Posterior vena cava (tissue), 2 donors: ENCODE measurements at places on chromosomes 2 and 18. TPM values are rescaled to one million over a fixed set of nuclear protein-coding genes. Genes with fewer than 3 reads are reported as not detected.

The SLC66A3 gene
- 36.9 TPM for total RNA-seq

The ACP1 gene
- total RNA-seq, result 50.9 TPM

The NTSR2 gene
- not detected for total RNA-seq

The RGPD8 gene
- 24.3 TPM for total RNA-seq

The KCNS3 gene
- 7.2 TPM for total RNA-seq

The RND3 gene
- 67.5 TPM for total RNA-seq

The OSBPL1A gene
- 57.3 TPM for total RNA-seq

The KRTCAP3 gene
- total RNA-seq, result 0.46 TPM

The SERPINB4 gene
- total RNA-seq, result not detected

The RSAD2 gene
- 3.8 TPM for total RNA-seq

The OTOS gene
- not detected for total RNA-seq

The SERPINB3 gene
- total RNA-seq, result not detected

The RTP5 gene
- 0.10 TPM for total RNA-seq

The GPR39 gene
- not detected for total RNA-seq

The DOK6 gene
- 7.2 TPM for total RNA-seq

The ATP6V1C2 gene
- 0.42 TPM for total RNA-seq
